ENCODE measurements at places on chromosomes 12 and 14. TPM values are rescaled to one million over a fixed set of nuclear protein-coding genes. Genes with fewer than 3 reads are reported as not detected.

Gene PRB3
- 0.06 TPM for polyA plus RNA-seq

Gene PIANP
- 3.4 TPM for polyA plus RNA-seq

Gene BCL2L14
- 23.1 TPM for polyA plus RNA-seq

Gene KRT3
- polyA plus RNA-seq, result not detected

Gene C12orf60
- polyA plus RNA-seq, result 0.75 TPM

Gene APEX1
- 203 TPM for polyA plus RNA-seq

Gene KLRD1
- 0.72 TPM for polyA plus RNA-seq

DNA sequence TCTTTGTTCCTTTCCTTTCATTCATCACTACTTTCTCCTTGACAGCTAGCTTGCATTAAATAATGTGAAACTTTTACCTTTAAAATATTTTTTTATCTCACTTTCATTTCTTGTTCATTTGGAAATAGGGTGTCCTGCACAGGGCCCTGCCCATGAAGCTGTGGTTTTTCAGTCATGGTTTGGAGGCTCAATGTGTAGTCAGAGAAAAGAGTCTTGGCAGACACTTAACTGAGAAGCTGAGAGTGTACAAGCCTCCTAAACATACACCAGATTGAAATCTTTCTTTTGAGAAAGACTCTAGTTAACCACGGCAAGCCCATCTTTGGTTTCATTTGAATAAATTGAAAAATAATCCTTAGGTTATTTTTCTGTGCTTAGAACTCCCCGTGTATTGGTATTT lies 74.2 kb downstream of the KICS2 start:
- H3K27me3 ChIP-seq, result no peaks in the 10 kb centered on the region
- H3K4me1 ChIP-seq, result no peaks in the 10 kb centered on the region
- no peak overlapping the region for H3K4me3 ChIP-seq
- H3K27ac ChIP-seq, result no peak overlapping the region

- H3K4me3 ChIP-seq, result no peak overlapping the region
- no peak for DNase-seq
- peaks cover 13% of the 10 kb centered on the region for H3K36me3 ChIP-seq
- no peaks in the 10 kb centered on the region for H3K4me1 ChIP-seq
Observed at GRCh38 chr14:65002586-65003210, 16.0 kb downstream of the FNTB start.

- H3K36me3 ChIP-seq, result no peaks in the 10 kb centered on the region
- peaks cover 4% of the 10 kb centered on the region for H3K4me1 ChIP-seq
Observed at GRCh38 chr12:46414591-46415268, 42.2 kb upstream of the SLC38A2 start.

DNA sequence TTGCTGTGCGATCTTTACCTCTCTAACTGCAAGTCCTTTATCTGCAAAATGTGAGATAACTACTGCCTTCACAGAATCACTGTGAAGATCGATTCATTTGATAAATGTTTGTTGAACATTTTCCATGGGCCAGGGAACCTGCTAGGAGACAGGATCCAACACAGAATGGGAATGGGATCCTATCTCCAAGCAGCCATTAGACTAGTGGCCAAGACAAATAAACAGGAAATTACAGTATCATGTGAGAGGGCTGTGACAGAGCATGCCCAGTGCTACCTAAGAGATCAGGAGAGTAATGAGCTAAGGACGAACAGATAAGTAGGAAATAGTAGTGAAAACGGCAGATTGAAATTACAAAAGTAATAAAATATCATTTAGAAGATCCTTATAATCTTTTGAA lies 105.7 kb downstream of the GRIN2B start:
- H3K27ac ChIP-seq, result no peak overlapping the region
- no peaks in the 10 kb centered on the region for H3K4me1 ChIP-seq
- H3K4me3 ChIP-seq, result no peak overlapping the region
- no peaks in the 10 kb centered on the region for H3K27me3 ChIP-seq

DNA sequence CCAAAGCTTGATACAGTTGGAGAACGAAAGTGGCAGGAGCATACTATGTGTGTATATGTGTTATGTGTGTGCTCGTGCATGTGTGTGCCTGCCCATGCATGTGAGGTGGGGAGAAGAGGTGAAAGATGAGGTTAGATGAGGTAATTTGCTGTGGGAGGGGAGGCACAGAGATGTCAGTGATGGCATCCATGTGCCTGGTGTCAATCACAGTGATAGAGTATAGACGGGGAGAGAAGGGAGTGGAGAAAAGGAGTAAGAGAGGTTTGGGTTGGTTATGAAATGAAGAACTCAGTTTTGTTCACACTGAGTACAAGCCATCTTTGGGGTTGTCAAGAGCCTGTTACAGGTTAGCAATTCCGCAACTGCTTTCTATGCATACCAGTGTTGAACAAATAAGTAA lies 14.6 kb upstream of the NYNRIN start:
- no peak overlapping the region for H3K27ac ChIP-seq
- H3K27me3 ChIP-seq, result no peaks in the 10 kb centered on the region
- peaks cover 29% of the 10 kb centered on the region for H3K4me1 ChIP-seq
- H3K36me3 ChIP-seq, result peaks cover 2% of the 10 kb centered on the region
- no peak for DNase-seq

DNA sequence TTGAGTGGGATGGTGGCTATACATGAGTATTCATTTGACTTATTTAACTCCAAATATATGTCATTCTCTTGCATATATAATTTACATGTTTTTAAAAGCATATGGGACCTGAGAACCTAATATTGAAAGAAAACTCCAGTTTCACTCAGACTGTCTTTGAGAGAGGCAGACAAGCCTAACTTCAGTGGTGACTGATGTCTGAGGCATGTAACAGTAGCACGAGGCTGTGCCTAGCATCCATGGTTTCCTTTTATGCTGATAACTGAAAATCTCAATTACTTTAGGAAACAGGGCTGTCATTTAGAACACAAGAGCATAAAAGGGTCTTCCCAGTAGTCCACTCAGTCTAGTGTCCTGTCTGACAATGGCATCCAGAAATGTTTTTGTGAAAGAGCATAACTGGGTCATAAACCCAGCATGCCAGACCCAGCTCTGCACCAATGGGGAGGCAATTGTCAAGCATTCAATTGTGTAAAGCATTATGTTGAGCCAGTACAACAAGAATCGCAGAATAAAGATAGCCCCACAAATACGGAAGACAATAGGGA lies 24.3 kb downstream of the MAPK1IP1L start:
- DNase-seq, result no peak
- H3K27ac ChIP-seq, result no peak overlapping the region
- H3K4me3 ChIP-seq, result no peak overlapping the region
- no peaks in the 10 kb centered on the region for H3K36me3 ChIP-seq
- no peaks in the 10 kb centered on the region for H3K4me1 ChIP-seq

GRCh38 chr14:52117111-52117832 lies 48.4 kb upstream of the NID2 start:
- H3K27ac ChIP-seq, result no peak overlapping the region
- H3K36me3 ChIP-seq, result no peaks in the 10 kb centered on the region
- no peaks in the 10 kb centered on the region for H3K27me3 ChIP-seq

DNA sequence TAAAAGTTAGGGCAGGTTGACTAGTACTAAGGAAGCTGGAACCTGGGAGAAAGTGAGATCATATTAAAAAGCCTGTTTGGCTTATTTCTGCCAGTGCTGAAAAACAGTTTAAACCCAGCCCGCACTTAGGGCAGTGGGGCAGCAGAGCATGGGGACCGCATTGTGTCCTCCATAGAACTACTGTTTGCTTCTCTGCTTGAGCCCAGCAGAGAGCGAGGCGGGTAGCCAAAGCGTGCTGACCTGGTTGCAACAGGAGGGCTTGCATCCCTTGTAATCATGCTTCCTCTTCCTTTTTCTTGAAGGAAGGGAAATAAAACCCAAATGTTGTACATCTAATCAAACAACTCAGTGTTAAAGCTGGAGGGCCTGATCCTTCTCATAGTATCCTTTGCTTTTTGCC lies 82.5 kb upstream of the HOXC13 start:
- H3K27ac ChIP-seq, result no peak overlapping the region
- no peaks in the 10 kb centered on the region for H3K36me3 ChIP-seq
- no peaks in the 10 kb centered on the region for H3K4me1 ChIP-seq
- no peak overlapping the region for H3K4me3 ChIP-seq
- H3K27me3 ChIP-seq, result no peaks in the 10 kb centered on the region
- DNase-seq, result no peak

DNA sequence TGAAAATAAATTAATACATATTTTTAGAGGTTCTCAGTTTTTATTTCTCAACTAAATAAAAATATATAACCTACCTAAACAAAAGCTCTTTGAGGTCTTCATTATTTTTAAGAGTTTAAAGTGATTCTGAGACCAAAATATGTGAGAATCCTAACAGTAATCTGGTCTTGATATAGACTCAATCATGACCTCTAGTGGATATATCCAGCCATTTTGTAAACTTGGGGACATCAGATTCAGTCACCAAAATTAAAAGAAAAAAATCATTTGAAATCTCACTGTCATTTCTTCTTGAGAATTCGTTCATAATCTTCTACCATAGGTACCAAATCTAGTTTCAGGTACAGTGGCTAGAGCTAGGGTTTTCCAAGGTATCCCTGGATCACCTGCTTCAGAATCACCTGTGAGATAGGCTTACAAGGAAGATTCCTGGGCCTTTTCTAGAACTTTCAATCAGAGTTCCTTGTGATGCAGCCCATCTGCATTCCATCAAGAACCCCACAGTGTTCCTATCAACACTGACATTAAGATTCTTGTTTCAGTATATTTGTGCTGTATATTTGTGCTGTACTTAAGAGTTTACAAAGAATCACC lies 214.9 kb downstream of the ADAMTS20 start:
- H3K27ac ChIP-seq, result no peak overlapping the region
- H3K36me3 ChIP-seq, result no peaks in the 10 kb centered on the region
- DNase-seq, result peak; percentile 7
- H3K4me1 ChIP-seq, result no peaks in the 10 kb centered on the region
- H3K27me3 ChIP-seq, result no peaks in the 10 kb centered on the region

GRCh38 chr14:93347850-93348249 lies 868 bp downstream of the COX8C start:
- no peaks in the 10 kb centered on the region for H3K27me3 ChIP-seq
- no peaks in the 10 kb centered on the region for H3K36me3 ChIP-seq

DNA sequence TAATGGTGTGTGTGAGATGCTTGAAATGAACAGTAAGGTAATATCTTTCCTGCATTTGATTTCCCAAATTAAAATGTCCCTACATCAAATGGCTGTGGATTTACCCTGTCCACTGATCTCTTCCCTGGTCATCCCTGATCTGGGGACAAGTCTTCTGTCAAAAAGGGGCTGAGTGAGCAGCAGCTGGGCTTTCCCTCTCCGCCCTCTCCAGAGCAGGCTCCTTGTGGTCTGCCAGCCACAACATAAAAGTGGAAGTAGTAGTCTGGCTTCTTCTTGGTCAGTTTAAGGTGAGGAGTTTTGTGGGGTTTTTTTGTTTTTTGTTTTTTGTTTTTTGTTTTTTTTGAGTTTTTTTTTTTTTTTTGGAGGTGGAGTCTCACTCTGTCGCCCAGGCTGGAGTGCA lies 25.2 kb upstream of the PLXNC1 start:
- H3K27ac ChIP-seq, result no peak overlapping the region
- no peaks in the 10 kb centered on the region for H3K36me3 ChIP-seq
- no peaks in the 10 kb centered on the region for H3K4me1 ChIP-seq
- DNase-seq, result no peak

DNA sequence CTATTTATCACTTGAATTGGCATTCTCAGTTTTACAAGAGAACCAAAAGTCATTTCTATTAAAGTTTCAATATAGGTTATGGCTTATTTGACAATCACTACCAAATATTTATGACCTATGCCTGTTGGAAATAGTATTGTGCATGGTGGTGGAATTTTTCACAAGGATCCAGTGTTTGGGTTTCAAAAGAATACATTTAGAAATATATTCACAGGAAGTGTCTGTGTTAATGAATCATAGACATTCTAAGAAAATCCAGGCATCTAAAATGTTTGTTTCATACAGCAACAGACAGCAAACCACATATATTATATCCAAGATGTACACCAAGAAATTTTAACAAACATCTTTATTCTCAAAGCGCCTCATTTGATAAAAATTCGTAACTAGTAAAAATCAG lies 92.7 kb downstream of the MED13L start:
- DNase-seq, result no peak
- peaks cover 17% of the 10 kb centered on the region for H3K4me1 ChIP-seq
- H3K4me3 ChIP-seq, result no peak overlapping the region
- H3K27me3 ChIP-seq, result no peaks in the 10 kb centered on the region

- H3K36me3 ChIP-seq, result no peaks in the 10 kb centered on the region
- H3K4me3 ChIP-seq, result no peak overlapping the region
- H3K27ac ChIP-seq, result no peak overlapping the region
- no peaks in the 10 kb centered on the region for H3K4me1 ChIP-seq
Observed at GRCh38 chr12:110923692-110924334, 3.4 kb upstream of the MYL2 start.

- no peak for DNase-seq
- H3K4me1 ChIP-seq, result peaks cover 3% of the 10 kb centered on the region
- H3K36me3 ChIP-seq, result no peaks in the 10 kb centered on the region
- no peak overlapping the region for H3K27ac ChIP-seq
- H3K27me3 ChIP-seq, result no peaks in the 10 kb centered on the region
Observed at GRCh38 chr14:89503431-89503996, 86.5 kb upstream of the FOXN3 start.

GRCh38 chr14:39025810-39026627 lies 77.0 kb downstream of the SEC23A start:
- H3K36me3 ChIP-seq, result peaks cover 2% of the 10 kb centered on the region
- H3K27ac ChIP-seq, result peak overlapping the region; percentile 41
- no peaks in the 10 kb centered on the region for H3K27me3 ChIP-seq
- peak; percentile 64 for DNase-seq
- peaks cover 3% of the 10 kb centered on the region for H3K4me1 ChIP-seq

DNA sequence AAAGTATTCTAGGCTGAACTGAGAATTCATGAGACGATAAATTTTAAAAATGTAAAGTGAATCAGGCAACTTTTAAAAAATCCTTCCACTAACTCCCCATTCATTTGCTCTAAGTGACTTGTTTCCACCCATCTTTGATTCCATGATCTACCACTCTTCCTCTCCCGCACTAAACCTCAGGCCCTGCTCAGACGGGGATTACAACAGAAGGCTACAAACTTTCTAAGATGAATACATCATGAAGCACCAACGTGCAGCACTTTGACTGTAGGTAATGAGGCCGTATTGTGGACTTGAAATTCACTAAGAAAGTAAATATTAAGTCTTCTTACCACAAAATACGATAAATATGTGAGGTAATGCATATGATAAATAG lies 30.0 kb downstream of the TMEM132D start:
- no peaks in the 10 kb centered on the region for H3K27me3 ChIP-seq
- no peak overlapping the region for H3K4me3 ChIP-seq
- H3K4me1 ChIP-seq, result no peaks in the 10 kb centered on the region
- DNase-seq, result no peak
- H3K36me3 ChIP-seq, result no peaks in the 10 kb centered on the region

- no peak overlapping the region for H3K4me3 ChIP-seq
- no peak for DNase-seq
- no peaks in the 10 kb centered on the region for H3K36me3 ChIP-seq
- no peaks in the 10 kb centered on the region for H3K27me3 ChIP-seq
- H3K27ac ChIP-seq, result no peak overlapping the region
- H3K4me1 ChIP-seq, result no peaks in the 10 kb centered on the region
Observed at GRCh38 chr12:68425998-68426397, 93.8 kb upstream of the MDM1 start.
